Astrocyte of the cerebellum (primary cell): ENCODE measurements at places on chromosomes 13 and 19.

DNA sequence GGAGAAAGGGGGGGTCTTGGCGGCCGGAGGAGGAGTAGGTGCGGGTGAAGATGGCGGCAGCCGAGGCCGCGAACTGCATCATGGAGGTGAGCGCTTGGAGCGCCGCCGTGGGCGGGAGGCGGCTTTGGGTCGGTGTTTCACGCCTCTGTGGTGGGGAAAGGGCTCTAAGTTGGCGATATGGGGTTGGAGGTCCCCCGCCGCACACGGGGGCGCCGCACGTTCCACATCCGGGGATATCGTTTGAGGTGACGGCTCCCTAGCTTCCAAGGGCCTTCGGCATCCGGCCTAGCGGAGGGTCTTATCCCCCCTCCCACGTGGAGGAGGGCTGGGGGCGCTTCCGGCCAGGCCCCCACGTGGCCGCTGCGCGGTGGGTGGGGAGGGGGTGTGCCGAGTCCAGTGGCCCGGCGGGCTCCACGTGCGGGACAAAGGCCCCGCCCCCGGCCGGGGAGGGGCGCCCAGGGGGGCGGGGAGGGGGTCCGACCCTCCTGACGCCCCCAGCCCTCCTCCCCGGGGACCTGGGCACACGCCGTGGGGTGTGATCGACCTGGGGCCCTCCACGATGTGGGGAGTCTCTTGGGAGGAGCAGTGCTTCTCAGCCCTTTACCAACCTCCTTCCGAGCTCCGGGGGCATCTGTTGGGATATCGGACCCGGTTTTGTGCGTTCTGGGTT, at the start of gene PRMT1:
Gene PRMT1, plus strand, starts transcription at position 41 of the 670 bp plus-strand sequence. Its CDS starts 10 bp downstream, at position 51.
- DNase-seq = no peak

DNA sequence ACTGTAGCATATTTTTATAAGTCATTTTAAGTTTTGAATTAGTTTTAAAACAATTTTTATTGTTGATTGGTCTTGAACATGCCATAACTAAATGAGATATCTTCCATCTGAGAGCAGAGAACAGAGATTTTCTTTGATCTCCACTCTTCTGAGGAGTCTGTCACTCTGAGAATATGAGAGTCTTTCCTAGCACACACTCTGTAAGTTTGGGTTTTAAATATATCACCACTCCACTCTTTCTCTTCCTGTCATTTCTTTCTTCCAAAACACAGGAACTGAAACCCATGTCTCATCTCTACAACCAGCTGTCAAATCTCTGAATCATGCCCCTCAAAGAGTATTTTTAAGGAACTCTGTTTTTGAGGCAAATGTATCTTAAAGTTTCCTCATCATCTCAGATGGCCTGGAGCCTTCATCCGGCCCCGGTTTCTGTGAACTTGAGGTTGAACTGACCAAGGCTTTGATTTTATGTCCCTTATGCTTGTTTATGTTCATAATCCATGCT, 698.2 kb upstream of the SGCG start:
- no peak for DNase-seq

DNA sequence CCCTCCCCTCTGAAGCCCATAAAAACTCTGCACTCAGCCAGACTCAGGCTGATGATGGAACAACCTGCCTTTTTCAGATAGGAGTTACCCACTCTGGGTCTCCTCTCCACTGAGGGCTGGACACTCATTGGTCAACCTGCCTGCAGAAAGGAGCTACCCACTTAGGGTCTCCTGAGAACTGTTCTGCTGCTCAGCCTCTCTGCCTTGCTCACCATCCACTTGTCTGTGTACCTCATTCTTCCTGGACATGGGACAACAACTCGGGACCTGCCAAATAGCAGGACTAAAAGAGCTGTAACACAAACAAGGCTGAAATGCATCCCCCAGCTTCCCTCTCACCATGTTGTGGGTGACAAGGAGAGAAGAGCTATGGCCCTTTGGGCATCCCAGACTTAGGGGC, 18.4 kb upstream of the RCBTB2 start:
- no peak for DNase-seq

DNA sequence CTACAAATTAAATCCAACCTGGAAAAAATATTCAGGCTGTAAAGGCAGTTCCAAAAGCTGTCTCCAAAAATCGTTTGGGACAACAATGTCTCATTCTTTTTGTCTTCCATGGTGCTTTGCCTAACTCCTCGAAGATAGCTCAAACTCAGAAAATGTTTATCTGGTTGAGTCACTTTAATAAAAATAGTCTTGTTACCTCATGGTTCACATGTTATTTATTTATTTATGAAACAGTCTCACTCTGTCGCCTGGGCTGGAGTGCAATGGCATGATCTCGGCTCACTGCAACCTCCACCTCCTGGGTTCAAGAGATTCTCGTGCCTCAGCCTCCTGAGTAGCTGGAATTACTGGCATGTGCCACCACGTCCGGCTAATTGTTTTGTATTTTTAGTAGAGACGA, 4.9 kb upstream of the BRD4 start:
- DNase-seq = no peak

DNA sequence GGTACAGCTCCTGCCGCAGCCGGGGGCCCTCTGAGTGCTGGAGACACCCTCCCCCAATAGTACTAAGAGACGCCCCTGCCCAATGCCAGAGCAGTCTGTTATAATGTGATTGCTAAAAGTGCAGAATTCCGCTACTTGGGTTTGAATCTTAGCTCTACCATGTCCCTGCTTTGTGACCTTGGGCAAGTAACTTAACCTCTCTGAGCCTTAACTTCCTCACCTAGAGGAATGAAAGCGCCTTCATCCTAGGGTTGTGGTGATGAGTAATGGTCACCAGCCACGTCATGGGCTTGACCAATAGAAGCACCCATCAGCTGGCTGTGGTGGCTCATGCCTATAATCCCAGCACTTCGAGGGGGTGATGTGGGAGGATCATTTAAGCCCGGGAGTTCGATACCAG, 6.5 kb downstream of the PLEKHG2 start:
- no peak for DNase-seq

DNA sequence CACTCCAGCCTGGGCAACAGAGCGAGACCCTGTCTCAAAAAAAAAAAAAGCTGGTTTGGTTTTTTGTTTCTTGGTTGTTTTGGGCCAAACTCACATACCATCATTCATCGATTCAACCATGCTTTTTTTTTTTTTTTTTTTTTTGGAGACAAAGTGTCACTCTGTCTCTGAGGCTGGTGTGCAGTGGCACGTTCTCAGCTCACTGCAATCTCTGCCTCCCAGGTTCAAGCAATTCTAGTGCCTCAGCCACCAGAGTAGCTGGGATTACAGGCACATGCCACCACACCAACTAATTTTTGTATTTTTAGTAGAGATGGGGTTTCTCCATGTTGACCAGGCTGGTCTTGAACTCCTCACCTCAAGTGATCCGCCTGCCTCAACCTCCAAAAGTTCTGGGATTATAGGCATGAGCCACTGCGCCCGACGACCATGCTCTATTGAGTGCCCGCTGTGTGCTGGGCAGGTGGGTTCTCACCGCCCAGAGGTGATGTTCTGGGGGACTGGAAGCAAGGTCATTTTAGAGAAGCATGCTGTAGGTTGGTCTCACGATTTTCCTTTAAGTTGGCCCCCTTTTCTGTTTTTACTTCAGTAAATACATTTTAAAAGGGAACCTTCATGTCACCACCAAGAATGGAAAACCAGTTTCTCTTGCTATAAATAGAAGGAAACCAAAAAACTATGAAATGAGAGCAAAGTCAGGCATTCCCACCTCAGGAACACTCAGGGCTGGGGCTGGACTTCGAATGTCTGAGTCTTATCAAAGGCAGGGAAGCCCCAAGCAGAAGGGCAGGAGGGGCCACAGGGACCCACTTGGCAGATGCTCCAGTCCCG, 8.3 kb upstream of the JUND start:
- DNase-seq = no peak

- DNase-seq = no peak
Observed at GRCh38 chr13:38008636-38009035, 139.1 kb upstream of the TRPC4 start.

- DNase-seq = no peak
Observed at GRCh38 chr13:82370316-82370715, 1512.0 kb downstream of the SLITRK1 start.

DNA sequence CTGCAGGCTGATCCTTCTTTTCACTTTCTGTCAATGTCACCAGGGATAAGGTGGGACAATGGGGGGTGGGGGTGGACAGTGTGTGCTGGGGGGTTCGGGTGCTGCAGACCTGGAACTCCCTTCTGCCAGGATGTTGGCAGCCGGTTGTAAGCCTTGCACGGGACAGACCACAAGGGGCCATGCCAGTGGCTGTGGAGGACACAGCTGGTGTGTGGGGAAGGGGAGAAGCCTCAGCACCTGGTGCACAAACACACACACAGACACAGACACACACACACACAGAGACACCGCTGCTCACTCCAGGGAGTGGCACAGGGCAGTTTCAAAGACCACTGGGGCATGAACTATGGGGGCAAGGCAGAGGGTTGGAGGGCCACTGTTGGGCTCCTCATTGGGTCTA, 3.6 kb downstream of the F2RL3 start:
- DNase-seq = no peak

DNA sequence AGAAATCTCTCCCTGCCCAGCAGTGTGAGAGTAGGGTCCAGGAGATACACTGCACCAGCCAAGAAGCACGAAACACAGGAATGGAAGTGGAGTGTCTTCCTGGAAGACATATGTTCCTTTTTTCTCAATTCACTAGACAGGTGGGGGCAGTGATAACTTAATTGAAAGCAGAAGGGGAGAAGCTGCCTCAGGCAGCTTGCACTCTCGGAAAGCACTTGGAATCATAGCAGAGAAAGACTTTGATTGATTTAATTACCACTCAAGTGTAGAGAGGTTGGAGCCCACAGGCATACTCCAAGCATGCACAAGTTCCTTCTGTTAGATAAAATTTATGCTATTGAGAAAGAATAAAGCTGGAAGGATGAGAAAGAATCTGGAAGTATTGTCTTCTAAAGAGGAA, 249.4 kb downstream of the SLITRK6 start:
- DNase-seq = no peak

GRCh38 chr13:98761126-98761985, 8.9 kb upstream of the SLC15A1 start:
- peak; percentile 28 for DNase-seq

GRCh38 chr19:8004723-8005513, 523 bp downstream of the ELAVL1 start:
- DNase-seq = no peak

GRCh38 chr19:35098413-35099049, 17.1 kb upstream of the FXYD3 start:
- DNase-seq = no peak

DNA sequence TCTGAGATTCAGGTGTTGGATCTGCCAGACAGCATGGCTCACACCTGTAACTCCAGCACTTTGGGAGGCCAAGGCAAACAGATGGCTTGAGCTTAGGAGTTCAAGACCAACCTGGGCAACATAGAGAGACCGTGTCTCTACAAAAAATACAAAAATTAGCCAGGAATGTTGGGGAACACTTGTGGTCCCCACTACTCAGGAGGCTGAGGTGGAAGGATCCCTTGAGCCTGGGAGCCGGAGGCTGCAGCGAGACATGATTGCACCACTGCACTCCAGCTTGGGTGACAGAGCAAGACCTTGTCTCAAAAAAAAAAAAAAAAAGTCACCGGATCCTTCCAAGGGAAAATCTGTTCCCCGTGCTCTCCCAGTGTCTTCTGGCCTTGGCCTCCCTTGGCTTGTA, 109.2 kb downstream of the IRS2 start:
- DNase-seq = no peak

GRCh38 chr13:48817166-48817802, 158.4 kb upstream of the FNDC3A start:
- no peak for DNase-seq

DNA sequence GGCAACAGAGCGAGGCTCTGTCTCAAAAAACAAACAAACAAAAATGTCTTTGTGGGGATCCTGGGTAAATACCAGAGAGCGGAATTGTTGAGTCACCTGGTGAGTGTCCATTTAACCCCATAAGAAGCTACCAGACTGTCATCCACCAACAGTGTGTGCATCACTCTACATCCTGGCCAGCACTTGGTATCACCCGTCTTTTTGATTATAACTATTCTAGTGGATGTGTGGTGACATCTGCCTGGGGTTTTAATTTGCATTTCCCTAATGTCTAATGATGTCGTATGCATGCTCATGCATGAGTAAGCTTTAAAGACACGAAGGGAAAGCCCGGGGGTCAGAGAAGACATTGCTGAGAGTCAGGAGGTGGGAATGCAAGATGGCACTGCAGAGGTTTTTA, 126.7 kb upstream of the MRI1 start:
- no peak for DNase-seq

DNA sequence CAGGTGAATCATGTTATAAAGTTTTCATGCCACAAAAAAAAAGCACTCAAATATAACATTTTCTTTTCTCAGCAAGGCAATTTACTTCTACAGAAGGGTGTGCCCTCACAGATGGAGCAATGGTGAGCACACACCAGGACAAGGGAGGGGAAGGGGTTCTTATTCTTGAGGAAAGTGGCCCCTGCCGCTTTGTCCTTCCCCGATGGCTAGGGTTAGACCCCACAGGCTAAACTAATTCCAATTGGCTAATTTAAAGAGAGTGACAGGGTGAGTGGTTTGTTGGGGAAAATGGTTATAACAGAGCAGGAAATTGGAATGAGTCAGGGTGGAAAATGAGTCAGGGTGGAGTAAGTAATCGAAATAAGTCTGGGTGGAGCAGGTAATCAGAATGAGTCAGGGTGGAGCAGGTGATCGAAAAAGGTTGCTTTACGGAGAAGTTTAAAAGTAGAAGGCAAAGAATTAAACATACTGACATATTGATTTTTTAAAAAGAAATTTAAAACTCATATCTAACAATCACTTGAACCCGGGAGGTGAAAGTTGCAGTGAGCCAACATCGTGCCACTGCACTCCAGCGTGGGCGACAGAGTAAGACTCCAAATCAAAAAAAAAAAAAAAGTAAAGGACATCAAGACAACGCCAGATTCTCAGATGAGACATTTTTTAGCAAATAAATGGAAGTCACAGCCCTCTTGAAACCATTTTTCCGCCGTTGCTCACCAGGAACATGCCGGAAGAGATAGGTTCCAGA, 813 bp downstream of the ZNF562 start:
- peak; percentile 5 for DNase-seq

- DNase-seq = no peak
Observed at GRCh38 chr13:69970520-69970919, 137.1 kb upstream of the ATXN8OS start.

- DNase-seq = no peak
Observed at GRCh38 chr13:40590112-40590862, 76.2 kb downstream of the FOXO1 start.

GRCh38 chr19:49114630-49115363, 627 bp downstream of the LIN7B start:
- no peak for DNase-seq
